Neural progenitor cell (in vitro differentiated cells): ENCODE measurements at places on chromosomes 1 and 21. TPM values are rescaled to one million over a fixed set of nuclear protein-coding genes. Genes with fewer than 3 reads are reported as not detected.

- no peak overlapping the region for H3K27ac ChIP-seq
- no peaks in the 10 kb centered on the region for H3K36me3 ChIP-seq
- no peaks in the 10 kb centered on the region for H3K27me3 ChIP-seq
- peaks cover 8% of the 10 kb centered on the region for H3K4me1 ChIP-seq
These were observed 25.4 kb downstream of the ITGB3BP start for GRCh38 chr1:63497577-63497976.

- no peak overlapping the region for H3K27ac ChIP-seq
- no peaks in the 10 kb centered on the region for H3K27me3 ChIP-seq
- no peaks in the 10 kb centered on the region for H3K4me1 ChIP-seq
- H3K4me3 ChIP-seq, result no peak overlapping the region
These were observed 603.6 kb downstream of the NPHP4 start for GRCh38 chr1:5388622-5389021.

DNA sequence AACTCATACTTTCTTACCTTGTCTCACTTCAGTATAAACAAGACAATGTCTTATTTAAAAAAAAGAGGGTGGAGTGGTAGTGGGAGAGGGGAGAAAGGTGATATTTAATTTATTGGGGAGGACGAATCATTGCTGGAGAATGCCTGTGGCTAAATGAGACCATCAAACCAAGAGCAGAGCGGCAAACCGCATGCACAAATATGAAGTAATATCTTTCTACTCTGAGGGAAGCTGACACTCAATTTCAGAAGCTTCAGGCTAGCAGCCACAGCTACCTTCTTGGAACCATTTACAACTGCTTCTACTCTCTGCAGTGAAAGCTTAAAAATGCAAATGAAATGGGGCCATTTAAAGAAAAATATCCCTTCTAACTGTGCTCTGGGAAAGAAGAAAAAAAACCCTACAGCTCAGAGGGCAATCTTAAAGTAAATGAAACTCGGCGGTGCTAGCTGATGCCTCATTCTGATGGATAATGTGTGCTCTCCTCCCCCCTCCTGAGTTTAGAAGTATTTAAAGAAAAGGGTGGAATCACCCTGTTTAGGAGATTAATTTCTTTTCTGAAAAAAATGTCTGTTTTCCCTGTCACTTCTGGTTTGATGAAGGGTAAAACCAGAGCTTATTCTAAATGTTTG lies 178.2 kb upstream of the CAMK1G start:
- H3K4me3 ChIP-seq, result no peak overlapping the region
- no peak overlapping the region for H3K27ac ChIP-seq
- no peaks in the 10 kb centered on the region for H3K36me3 ChIP-seq
- no peaks in the 10 kb centered on the region for H3K27me3 ChIP-seq
- DNase-seq, result no peak

- peaks cover 22% of the 10 kb centered on the region for H3K36me3 ChIP-seq
- H3K27ac ChIP-seq, result no peak overlapping the region
- no peak overlapping the region for H3K4me3 ChIP-seq
- no peaks in the 10 kb centered on the region for H3K4me1 ChIP-seq
- DNase-seq, result no peak
- no peaks in the 10 kb centered on the region for H3K27me3 ChIP-seq
These were observed 7.9 kb downstream of the SLC30A7 start for GRCh38 chr1:100903777-100904176.

- no peak for DNase-seq
- H3K27me3 ChIP-seq, result no peaks in the 10 kb centered on the region
- no peak overlapping the region for H3K4me3 ChIP-seq
- H3K4me1 ChIP-seq, result peaks cover 14% of the 10 kb centered on the region
- H3K36me3 ChIP-seq, result no peaks in the 10 kb centered on the region
These were observed 34.6 kb downstream of the MAPKAPK2 start for GRCh38 chr1:206719169-206719839.

GRCh38 chr1:98133131-98133530 lies 212.3 kb upstream of the DPYD start:
- no peak overlapping the region for H3K27ac ChIP-seq
- H3K4me1 ChIP-seq, result no peaks in the 10 kb centered on the region
- no peaks in the 10 kb centered on the region for H3K36me3 ChIP-seq
- no peaks in the 10 kb centered on the region for H3K27me3 ChIP-seq
- no peak for DNase-seq
- H3K4me3 ChIP-seq, result no peak overlapping the region

The BGLAP gene
- 0.22 and 0.40 TPM in 2 replicates for total RNA-seq

The NCMAP gene
- total RNA-seq, result 0.49 TPM in 1 of 2 replicates, not detected in the other

- no peaks in the 10 kb centered on the region for H3K36me3 ChIP-seq
- H3K27ac ChIP-seq, result no peak overlapping the region
- DNase-seq, result no peak
- H3K4me1 ChIP-seq, result no peaks in the 10 kb centered on the region
- no peak overlapping the region for H3K4me3 ChIP-seq
- H3K27me3 ChIP-seq, result no peaks in the 10 kb centered on the region
These were observed 28.4 kb upstream of the CD84 start for GRCh38 chr1:160607672-160608032.

The RGL1 gene
- 13.5 and 15.0 TPM in 2 replicates for total RNA-seq

- H3K27me3 ChIP-seq, result no peaks in the 10 kb centered on the region
- DNase-seq, result no peak
- H3K36me3 ChIP-seq, result no peaks in the 10 kb centered on the region
- H3K27ac ChIP-seq, result no peak overlapping the region
- H3K4me1 ChIP-seq, result no peaks in the 10 kb centered on the region
- no peak overlapping the region for H3K4me3 ChIP-seq
These were observed 140.8 kb downstream of the ASTN1 start for GRCh38 chr1:177023726-177024125.

The DNASE2B gene
- total RNA-seq, result not detected in 2 replicates

DNA sequence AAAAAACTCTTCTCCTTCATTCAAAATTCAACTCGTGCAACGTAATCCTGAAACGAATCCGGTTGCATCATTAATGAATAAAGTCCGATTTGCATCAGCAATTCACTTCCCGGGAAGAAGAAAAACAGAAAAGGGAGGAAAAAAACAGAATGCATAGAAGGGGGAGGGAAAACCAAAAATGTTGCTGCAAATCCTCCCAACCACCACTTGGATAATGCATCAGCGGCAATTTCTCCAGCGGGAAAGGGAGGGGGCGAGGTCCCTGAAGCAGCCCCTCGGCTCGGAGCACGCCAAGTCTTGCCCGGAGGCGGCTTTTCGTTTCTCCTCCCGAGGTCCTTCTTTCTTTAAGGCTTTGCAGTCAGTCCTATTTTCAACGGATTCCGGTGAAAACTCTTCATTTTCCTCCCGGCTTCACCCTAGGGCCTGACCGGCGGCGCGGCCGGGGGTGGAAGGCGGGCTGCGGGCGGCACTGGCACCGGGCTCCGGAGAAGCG lies 723 bp downstream of the CDC42BPA start:
- H3K36me3 ChIP-seq, result no peaks in the 10 kb centered on the region
- DNase-seq, result peak; percentile 80
- H3K27ac ChIP-seq, result peak overlapping the region; percentile 91
- no peaks in the 10 kb centered on the region for H3K27me3 ChIP-seq
- H3K4me3 ChIP-seq, result peak overlapping the region; percentile 89

The ADGRB2 gene
- total RNA-seq, result 7.1 and 21.2 TPM in 2 replicates

DNA sequence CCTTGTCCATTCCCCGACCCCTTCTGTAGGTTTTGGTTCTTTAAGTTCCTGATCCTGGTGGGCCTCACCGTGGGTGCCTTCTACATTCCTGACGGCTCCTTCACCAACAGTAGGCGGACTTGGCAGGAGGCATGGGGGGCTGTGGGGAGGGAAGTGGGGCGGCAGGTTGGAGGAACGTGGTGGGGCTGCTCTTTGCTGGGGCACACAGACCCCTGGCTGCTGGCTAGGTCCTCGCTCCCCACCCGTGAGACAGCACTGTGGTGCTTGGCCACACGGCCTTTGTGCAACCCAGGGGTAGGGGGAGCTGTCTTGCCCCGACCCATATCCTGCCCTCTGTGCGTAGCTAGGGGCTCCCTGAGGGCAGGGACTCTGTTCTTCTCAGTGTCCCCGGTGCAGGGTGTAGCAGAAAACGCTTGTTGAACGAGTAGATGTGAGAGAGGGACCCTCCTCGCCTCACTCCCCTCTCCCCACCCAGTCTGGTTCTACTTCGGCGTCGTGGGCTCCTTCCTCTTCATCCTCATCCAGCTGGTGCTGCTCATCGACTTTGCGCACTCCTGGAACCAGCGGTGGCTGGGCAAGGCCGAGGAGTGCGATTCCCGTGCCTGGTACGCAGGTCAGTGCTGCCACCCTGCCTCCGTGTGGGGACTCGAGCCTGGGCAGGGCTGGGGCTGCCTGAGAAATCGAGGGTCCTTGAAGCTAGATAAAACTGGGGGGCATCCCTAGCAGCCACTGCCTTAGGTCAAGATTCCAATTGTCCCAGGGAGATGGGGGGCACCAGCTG lies 12.5 kb downstream of the SERINC2 start:
- H3K27me3 ChIP-seq, result no peaks in the 10 kb centered on the region
- H3K27ac ChIP-seq, result no peak overlapping the region
- DNase-seq, result no peak
- no peaks in the 10 kb centered on the region for H3K36me3 ChIP-seq
- H3K4me1 ChIP-seq, result peaks cover 14% of the 10 kb centered on the region

GRCh38 chr1:90709535-90709934 lies 7.6 kb downstream of the BARHL2 start:
- peaks cover 18% of the 10 kb centered on the region for H3K4me1 ChIP-seq
- H3K36me3 ChIP-seq, result no peaks in the 10 kb centered on the region
- H3K27me3 ChIP-seq, result peaks cover 100% of the 10 kb centered on the region
- H3K27ac ChIP-seq, result no peak overlapping the region

The MAP1LC3C gene
- 0.19 TPM in 1 of 2 replicates, not detected in the other for total RNA-seq

DNA sequence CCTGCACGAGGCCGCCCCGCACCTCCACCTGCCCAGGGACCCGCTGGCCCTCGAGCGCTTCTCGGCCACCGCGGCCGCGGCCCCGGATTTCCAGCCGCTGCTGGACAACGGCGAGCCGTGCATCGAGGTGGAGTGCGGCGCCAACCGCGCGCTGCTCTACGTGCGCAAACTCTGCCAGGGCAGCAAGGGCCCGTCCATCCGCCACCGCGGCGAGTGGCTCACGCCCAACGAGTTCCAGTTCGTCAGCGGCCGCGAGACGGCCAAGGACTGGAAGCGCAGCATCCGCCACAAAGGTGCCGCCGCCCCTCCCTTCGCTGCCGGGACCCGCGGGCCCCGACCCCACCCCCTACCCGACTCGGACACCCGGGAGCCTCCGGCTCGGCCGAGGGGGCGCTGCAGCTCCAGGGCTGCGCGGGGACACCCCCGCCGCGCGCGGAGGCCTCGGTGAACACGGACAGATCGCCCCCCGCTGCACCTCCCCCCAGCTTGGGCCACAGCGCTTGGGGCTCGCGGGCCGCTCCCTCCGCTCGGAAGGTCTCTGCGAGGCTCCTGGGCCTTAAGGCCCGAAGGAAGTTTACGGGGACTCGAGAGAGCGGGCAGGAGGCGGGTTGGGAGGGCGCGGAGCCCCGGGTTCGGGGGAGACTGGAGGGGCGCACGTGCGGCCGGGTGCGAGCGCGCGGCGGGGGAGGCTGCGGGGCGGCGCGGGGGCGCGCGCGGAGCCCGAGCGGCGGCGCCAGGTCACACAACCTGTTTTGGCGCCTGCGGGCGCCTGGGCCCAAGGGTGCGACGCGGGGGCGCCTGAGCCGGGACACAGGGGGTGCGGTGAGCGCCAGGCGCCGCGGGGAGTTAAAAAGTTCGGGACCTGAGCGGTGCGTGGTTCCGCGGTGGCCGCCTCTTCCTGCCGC lies 1.2 kb downstream of the SAMD11 start:
- peaks cover 100% of the 10 kb centered on the region for H3K27me3 ChIP-seq
- H3K27ac ChIP-seq, result no peak overlapping the region
- H3K4me1 ChIP-seq, result peaks cover 19% of the 10 kb centered on the region
- H3K36me3 ChIP-seq, result no peaks in the 10 kb centered on the region
- peak overlapping the region; percentile 45 for H3K4me3 ChIP-seq
- peak; percentile 81 for DNase-seq

GRCh38 chr1:64195081-64195395 lies 8.4 kb upstream of the UBE2U start:
- DNase-seq, result no peak
- H3K27ac ChIP-seq, result no peak overlapping the region
- no peak overlapping the region for H3K4me3 ChIP-seq
- H3K4me1 ChIP-seq, result peaks cover 6% of the 10 kb centered on the region
- no peaks in the 10 kb centered on the region for H3K36me3 ChIP-seq
- no peaks in the 10 kb centered on the region for H3K27me3 ChIP-seq

The FCN3 gene
- total RNA-seq, result not detected in 2 replicates

GRCh38 chr21:25387665-25388064 lies 219.6 kb downstream of the MRPL39 start:
- H3K4me1 ChIP-seq, result no peaks in the 10 kb centered on the region
- no peaks in the 10 kb centered on the region for H3K36me3 ChIP-seq
- H3K4me3 ChIP-seq, result no peak overlapping the region
- DNase-seq, result no peak
- no peaks in the 10 kb centered on the region for H3K27me3 ChIP-seq

- H3K4me3 ChIP-seq, result peak overlapping the region; percentile 92
- no peaks in the 10 kb centered on the region for H3K4me1 ChIP-seq
- no peak overlapping the region for H3K27ac ChIP-seq
- peaks cover 70% of the 10 kb centered on the region for H3K27me3 ChIP-seq
- no peaks in the 10 kb centered on the region for H3K36me3 ChIP-seq
These were observed 116.6 kb upstream of the HIVEP3 start for GRCh38 chr1:42035205-42035829.

DNA sequence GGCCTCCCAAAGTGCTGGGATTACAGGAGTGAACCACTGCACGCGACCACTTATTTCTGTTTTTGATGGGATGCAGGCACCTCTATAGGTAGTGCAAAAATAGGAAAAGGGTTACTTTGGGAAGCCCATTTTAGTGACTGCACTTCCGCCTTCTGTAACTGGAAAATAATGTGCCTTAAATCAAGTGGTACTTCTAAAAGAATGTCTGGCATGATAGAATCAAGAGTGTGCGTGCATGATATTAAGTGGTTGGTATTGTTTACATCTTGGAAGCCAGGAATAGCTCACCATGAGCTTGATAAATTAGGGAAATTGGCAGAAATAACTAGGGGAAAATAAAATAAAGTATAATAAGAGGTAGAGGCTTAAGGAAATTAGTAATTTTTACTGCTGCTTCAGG lies 1067.0 kb downstream of the ADGRL2 start:
- H3K27me3 ChIP-seq, result no peaks in the 10 kb centered on the region
- DNase-seq, result no peak
- H3K27ac ChIP-seq, result no peak overlapping the region
- no peak overlapping the region for H3K4me3 ChIP-seq
- H3K36me3 ChIP-seq, result no peaks in the 10 kb centered on the region
- H3K4me1 ChIP-seq, result no peaks in the 10 kb centered on the region

DNA sequence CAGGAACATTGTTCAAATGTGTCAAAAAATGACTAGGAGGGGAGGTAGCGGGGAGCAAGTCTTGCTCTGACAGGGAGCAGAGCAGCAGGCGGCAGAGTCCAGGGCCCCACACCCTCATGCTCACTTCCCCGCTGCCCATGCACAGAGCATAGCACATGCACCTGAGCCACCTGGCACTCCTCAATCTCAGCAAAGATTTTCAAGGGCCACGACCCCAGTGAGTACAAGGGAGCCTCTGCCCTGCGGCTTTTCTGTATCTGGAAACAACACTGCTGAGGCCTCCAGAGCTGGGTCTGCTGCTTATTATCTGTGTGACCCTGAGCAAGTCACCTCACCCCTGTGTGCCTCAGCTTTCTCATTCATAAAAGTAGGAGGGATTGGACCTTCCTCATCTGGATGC lies 1.1 kb upstream of the GJB3 start:
- H3K27ac ChIP-seq, result no peak overlapping the region
- H3K27me3 ChIP-seq, result peaks cover 62% of the 10 kb centered on the region
- H3K4me3 ChIP-seq, result no peak overlapping the region
- no peaks in the 10 kb centered on the region for H3K36me3 ChIP-seq
- DNase-seq, result no peak
